Pulmonary artery endothelial cell (primary cell): ENCODE measurements at places on chromosomes 4 and X.

- no peak for DNase-seq
These were observed 33.5 kb downstream of the TRMT44 start for GRCh38 chr4:8473920-8474590.

DNA sequence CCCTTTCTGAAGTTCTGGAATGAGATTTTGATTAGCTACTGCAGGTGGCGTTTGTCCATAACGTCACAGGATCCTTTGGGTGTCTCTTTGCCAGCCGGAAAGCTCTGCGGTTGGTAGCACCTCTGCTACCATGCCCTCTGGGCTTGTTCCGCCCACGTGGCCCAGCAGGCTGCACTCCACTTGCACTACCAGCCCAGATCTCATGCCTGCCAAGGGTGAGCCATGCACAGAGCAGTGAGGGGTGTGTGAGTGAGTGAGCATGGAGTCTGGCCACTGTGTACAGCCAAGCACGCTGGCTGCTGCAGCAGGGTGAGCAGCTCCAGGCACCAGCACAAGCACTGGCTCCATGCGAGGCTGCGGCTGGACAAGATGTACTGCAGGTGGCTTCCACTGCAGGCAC lies 6.6 kb upstream of the HNRNPD start:
- no peak for DNase-seq

GRCh38 chrX:65635378-65635777 lies 32.1 kb upstream of the MSN start:
- no peak for DNase-seq

DNA sequence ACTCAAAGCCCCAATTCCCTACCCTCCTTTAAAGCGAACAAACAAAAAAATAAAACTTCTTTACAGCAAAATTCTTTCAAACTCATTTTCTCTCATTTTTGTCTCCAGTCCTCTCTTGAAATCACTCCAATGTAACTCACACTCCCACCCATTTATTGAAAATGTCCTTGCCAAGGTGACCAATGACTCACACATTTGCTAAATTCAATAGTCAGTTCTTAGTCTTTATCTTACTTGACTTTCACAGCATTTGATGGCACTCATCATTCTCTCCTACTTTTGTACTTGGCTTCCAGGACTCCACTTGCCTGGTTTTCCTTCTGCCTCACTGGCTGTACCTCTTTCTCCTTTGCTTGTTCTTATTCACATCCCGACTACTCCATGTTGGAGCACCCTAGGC lies 19.9 kb downstream of the CC2D2A start:
- no peak for DNase-seq

DNA sequence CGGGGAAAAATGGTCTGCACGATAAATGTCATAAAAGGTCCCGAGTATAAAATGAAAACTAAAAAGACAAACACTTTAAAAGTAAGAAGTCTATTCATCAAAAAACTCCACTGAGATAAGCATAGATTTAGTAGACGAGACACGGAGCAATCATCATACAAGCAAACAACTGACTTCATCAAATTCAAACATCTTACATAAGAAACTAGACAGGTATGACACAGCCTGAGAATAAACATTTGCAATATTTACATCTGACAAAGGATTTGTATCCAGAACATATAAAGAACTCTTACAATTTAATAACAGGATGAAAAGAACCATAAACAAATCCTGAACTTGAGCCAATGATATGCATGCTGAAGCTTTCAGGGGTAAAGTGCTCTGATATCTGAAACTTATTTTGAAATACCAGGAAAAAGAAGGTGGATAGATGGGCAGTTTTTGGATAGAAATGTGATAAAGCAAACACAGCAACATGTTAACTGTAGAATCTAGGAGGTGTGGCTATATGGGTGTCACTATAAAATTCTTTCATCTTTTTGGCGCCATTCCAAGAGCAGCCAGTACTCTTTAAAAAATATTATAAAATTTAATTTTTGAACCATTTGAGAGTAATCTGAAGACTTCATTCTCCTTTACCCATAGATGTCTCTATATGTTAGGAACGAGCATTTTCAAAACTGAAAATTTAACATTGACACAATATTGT lies 12.0 kb downstream of the MPP1 start:
- no peak for DNase-seq

- peak; percentile 22 for DNase-seq
These were observed 209.6 kb upstream of the SPIN4 start for GRCh38 chrX:63560601-63561218.

- DNase-seq, result no peak
These were observed 202.1 kb downstream of the CENPC start for GRCh38 chr4:67343199-67343598.

DNA sequence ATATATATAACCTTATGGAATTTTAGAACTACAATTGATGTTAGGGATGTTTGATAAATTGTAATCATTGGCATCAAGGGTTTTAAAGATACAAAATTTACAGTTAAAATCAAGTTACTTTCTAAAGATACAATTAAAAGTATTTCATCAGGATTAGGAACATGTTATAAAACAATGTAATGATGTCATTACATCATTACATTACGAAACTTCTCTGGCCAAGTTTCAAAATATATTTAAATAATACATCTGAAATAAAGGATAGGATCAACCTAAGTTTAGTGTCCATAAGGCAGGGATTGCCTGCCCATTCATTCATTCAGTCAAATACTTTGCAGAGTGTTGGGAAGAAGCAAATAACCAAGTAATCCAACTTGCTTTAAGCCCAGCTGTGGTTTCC lies 75.1 kb downstream of the TENM3 start:
- DNase-seq, result no peak

GRCh38 chr4:141899541-141899940 lies 263.2 kb downstream of the IL15 start:
- DNase-seq, result no peak

DNA sequence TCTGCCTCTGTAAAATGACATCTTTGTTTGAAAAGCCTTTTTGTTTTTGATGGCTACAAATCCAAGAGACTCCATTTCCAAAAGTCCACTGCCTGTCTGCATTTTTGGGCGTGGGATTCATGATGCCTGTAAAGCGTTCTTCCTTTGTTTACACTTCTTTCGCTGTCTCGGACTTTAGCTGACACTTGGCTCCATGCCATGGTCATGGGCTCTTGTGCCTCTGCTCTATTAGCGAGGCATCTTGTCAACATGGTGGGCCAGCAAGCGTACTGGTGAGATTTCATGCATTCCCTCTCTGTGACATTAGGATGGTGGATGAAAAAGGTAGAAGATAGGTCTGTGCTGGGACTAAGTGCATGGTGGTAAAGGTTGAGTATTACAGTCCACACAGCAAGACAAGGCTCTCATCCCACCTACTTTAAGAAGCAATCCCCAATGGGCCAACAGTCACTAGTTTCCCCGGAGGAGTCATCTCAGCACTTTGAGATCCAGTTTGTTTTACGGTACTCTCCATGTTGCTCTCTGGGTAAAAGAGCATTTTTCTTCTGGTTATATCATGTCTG lies 298.2 kb upstream of the KLF3 start:
- DNase-seq, result no peak

DNA sequence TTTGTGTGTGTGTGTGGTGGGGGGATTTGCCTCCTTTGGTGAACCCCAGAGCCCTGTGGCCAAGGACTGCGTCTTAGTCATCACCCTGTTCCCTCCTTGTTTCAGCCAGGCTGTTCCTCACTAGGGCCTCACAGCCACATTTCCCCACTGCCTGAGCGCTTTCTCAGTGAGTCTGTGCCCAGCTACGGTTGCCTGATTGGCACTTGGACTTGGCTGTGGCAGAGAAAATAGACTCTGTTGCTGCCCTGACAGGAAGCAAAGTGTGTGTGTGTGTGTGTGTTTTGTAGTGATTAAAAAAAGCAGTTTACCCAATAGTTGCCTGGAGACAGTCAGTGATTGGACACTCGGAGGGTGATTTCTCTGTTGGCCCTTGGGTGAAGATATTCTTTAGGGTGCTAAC lies 113.0 kb downstream of the UCHL1 start:
- peak; percentile 57 for DNase-seq

DNA sequence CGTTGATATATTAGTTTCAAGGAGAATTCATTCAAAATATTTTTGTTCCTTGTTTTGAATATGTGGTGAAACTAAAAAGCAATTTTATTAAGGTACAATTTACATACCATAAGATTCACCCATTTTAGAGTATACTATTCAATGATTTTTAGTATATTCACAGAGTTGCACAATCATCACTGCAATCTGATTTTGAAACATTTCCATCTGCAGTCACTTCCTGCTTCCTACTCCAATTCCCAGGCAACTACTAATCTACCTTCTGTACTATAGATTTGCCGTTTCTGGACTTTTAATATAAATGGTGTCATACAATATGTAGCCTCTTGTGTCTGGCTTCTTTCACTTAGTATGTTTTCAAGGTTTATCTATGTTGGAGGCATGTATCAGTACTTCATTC lies 71.3 kb downstream of the SLC9A7 start:
- DNase-seq, result no peak

GRCh38 chr4:122765692-122766352 lies 33.3 kb downstream of the BBS12 start:
- DNase-seq, result no peak

DNA sequence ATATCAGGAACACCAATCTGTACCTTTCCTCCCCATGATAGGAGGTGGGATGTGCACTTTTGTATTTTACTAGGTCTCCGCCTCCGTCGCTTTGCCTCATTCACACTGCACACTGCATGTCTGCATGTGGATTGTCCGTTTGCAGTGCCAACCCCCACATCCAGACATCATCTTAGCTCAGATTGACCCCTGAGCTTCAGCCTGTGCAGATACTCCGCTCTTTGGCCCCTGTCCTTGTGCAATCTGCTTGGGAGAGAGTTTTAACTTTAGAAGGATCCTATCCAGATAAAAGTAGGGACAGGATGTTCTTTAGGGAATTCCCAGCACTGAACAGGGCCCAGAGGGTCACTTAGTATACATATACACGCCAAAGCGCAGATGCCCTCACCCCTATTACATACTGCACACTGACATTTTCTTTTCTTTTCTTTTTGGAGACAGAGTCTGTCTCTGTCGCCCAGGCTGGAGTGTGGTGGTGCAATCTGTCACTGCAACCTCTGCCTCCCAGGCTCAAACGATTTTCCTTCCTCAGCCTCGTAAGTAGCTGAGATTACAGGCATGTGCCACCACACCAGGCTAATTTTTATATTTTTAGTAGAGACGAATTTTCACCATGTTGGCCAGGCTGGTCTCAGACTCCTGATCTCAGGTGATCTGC lies 43.3 kb upstream of the FBXW7 start:
- DNase-seq, result no peak

DNA sequence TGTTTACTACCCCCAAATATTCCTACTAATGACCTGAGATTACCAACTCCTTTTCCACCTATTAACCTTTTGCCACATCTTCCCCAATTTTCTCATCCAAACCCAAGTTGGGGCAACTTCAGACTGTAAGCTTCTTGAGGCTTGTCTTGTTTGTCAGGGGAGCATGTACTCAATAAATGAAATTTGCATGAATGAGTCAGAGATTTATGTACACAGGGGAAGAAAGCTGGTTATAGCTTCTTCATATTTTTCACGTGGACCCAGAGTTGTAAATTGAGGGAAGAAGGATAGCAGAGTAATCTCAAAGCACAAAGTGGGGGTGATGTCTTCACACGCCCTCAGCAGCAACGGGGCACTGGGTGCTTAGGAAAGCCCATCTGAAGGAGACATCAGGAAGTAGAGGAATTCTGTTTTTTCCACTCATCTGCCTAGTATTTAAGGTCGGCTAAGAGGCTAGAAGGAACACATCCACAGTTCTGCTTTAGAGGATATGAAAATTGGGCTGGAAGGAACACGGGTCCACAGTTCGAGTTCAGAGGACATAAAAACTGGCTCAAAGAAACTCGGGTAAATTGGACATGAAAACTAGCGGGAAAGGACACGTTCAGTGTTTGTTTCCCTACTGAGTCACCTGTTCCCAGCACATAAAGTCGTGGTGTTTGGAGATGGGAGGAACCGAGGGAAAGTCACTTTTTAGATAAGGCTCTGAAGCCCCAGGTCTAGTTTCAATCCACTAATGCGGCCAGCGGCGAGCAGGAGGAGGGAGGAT lies 696 bp upstream of the CA5B start:
- DNase-seq, result no peak

GRCh38 chrX:64925480-64925879 lies 50.8 kb downstream of the ZC4H2 start:
- no peak for DNase-seq

- DNase-seq, result peak; percentile 45
These were observed 115.6 kb downstream of the CAMK2D start for GRCh38 chr4:113645771-113646441.

DNA sequence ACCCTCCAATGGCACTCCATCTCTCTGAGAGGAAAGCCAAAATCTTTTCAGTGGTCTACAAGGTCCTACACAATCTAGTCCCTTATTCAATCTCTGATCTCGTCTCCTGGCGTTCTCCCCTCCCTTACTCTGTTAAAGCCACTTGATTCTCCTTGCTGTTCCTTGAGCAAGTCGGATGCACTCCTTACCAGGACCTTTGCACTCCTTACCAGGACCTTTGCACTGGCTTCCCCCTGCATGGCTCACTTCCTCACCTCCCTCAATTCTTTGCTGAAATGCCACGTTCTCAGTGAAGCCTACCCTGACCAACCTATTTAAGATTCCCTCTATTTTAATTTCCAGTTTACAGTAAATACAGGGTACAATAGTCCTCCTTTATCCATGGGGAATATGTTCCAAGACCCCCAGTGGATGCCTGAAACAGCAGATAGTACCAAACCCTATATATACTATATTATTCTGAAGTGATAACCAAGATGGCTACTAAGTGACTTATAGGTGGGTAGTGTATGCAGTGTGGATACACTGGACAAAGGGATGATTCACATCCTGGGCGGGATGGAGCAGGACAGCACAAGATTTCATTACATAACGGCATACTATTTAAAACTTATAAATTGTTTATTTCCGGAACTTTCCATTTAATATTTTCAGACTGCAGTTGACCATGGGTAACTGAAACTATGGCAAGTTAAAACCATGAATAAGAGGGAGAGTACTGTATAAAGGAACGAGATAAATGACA lies 6.5 kb upstream of the DLG3 start:
- DNase-seq, result no peak

- no peak for DNase-seq
These were observed 13.5 kb downstream of the HERC3 start for GRCh38 chr4:88605736-88606135.

DNA sequence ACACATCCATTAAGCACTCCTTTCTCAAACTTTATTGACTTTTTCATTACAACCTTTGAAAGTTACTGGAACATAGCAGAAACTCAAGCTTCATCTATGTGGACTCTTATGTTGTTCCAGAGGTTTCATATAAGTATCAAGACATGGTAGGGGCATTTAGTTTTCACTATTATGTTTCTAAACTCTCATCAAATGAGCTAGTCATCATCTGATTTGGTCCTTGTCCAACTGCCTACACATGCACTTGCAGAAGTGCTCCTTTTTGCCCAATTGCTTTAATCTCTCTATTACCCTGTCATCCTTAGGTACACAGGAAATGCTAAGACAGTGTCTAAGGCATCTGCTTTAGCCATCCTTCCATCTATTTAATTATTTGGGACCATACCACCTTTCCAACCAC lies 42.2 kb upstream of the EPGN start:
- DNase-seq, result no peak
